ENCODE measurements at places on chromosomes 16 and 17. TPM values are rescaled to one million over a fixed set of nuclear protein-coding genes. Genes with fewer than 3 reads are reported as not detected.

DNA sequence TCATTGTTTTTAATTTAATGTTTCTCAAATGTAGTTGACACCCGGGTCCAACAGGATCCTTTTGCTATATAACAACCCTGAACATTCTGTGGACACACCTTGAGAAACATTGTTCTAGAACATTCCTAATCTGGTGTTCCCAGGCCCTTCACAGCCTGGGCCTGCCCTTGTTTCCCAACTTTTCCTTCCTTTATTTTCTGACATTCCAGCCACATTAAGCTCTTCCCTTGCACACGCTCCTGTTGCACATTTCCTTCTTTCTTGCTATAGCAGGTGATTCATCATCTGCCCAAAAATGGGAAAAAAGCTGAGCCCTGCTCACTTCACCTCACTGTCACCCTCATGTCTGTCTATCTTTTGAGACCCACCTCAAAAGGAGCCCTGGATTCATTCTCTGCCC, 67.9 kb upstream of the MARCHF10 start:
- no peak for DNase-seq

KIF18B gene
- 31.3 TPM for total RNA-seq

GRCh38 chr16:74896389-74897370, 88.2 kb downstream of the WDR59 start:
- DNase-seq = peak; percentile 33

DNA sequence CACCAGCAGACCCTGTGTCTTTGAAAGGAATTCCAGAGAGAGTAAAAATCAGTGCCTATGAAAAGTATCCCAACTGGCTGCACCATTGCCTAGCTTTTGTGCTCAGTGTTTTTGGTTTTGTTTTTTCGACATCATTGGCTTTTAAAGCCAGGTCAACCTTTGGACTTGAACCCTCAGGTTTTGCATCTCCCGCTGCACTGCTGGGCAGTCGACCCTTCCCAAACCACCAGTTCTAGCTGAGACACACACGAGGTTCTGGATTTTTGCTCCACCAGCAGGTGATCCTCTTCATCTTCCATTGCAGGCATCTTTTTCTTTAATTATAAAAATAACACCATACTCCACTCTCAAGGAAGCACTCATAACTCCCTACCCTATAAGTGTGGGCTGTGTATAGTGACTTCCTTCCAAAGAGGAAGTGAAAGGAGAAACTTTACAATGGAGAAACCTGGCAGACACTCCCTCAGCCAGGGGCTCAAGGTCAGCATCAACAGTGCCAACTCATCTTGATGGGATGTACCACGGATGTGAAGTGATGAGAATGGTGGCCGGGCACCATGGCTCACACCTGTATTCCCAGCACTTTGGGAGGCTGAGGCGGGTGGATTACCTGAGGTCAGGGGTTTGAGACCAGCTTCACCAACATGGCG, 57.8 kb downstream of the BMERB1 start:
- DNase-seq = no peak

FASN gene
- 956 TPM for total RNA-seq

GRCh38 chr17:2101448-2102257, 46.8 kb downstream of the HIC1 start:
- no peak for DNase-seq

DNA sequence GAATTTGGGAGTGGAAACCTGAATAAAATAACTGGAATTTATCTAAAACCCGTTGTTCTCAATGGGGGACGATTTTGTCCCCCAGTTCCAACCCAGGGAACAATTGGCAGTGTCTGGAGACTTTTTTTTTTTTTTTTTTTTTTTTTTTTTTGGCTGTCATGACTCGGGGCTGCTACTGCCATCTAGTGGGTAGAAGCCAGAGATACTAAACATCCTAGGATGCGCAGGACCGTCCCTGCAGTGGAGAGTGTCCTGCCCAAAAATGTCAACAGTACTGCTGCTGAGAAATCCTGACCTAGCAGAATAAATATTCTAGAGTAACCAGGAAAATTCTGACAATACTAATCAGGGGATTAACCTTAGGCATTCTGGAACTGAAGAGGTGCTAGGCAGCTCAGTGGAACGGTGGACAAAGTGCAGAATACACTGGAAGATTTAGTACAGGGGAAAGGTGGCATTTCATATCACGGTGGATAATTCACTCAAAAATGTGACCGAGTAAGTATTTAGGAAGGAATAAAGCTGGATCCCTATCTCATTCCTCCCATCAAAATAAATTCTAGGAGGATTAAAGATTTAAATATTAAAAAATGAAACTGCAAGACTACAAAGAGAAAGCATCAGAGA, 107.6 kb downstream of the SPECC1 start:
- no peak for DNase-seq

GRCh38 chr17:28572259-28573039, 1.1 kb upstream of the PIGS start:
- DNase-seq = no peak

- DNase-seq = no peak
Measured at GRCh38 chr16:62240722-62241121, 204.5 kb upstream of the CDH8 start.

- no peak for DNase-seq
Measured at GRCh38 chr17:76410328-76410965, 26.0 kb downstream of the SPHK1 start.

SPHK1 gene
- 18.2 TPM for total RNA-seq

DNA sequence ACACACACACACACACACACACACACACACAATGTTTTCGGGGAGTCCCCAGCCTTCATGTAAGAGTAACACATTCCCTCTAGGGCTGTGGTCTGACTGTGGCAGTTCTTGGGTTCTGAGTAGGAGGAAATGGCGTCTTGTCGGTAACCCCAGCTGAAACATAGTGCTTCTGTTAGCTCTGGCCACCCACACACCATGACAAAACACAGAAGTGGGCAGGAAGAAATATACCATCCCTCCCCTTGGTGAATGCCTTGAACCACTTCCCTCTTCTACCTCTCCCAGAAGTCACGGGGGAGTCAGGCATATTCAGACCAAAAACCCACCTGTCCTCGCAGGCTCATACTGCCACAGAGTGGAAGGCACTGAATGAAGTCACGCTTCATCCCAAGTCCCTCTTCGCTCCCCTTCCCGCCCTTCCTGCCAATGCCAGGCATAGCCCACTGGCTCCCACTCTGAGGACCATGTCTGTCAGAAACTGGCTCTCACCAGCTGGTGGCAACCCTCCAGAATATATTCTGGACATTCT, 11.5 kb downstream of the SLC35B1 start:
- no peak for DNase-seq

- no peak for DNase-seq
Measured at GRCh38 chr16:11251525-11252481, 4.2 kb downstream of the SOCS1 start.

ERN2 gene
- not detected for total RNA-seq

DNA sequence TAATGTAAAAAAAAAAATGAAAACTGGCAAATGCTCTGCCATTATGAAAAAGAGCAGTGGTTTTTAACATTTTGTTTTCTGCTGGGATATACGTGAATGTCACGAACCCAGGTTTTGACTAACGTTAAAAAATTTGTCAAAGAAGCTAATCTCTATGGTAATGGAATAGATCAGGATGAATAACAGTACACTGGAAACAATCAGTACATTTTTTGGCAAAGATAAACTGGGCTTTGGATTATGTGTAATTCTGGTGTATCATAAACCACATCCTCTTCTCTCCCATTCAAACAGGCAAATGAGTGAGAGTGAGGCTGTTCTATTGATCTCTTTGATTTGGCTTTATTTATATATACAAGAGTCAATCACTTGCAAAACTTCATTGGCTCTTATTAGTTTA, 207.0 kb upstream of the IRX3 start:
- DNase-seq = no peak

TBC1D3H gene
- not detected for total RNA-seq

DNA sequence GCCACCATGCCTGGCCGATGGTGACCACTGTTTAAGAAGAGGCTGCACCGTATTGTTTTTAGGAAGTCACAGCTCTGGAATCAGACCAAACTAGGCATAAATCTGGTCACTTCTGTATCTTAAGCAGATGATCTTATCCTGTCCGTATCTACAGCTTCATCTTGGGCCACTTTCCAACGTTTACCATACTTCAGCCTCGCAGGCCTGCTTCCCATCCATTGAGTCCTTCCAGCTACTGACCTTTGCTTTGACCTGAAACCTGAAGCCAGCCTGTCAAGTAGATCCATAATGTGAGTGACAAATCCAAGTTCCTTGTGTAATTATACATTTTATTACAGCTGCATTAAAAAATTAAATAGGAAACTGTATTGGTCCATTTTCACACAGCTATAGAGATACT, 1033.0 kb downstream of the CDH11 start:
- no peak for DNase-seq

GRCh38 chr17:6831661-6832263, at the start of gene TEKT1:
Gene TEKT1, minus strand, starts transcription at chr17:6831729. Its CDS starts 1,353 bp downstream, at chr17:6830376.
- DNase-seq = no peak

DNA sequence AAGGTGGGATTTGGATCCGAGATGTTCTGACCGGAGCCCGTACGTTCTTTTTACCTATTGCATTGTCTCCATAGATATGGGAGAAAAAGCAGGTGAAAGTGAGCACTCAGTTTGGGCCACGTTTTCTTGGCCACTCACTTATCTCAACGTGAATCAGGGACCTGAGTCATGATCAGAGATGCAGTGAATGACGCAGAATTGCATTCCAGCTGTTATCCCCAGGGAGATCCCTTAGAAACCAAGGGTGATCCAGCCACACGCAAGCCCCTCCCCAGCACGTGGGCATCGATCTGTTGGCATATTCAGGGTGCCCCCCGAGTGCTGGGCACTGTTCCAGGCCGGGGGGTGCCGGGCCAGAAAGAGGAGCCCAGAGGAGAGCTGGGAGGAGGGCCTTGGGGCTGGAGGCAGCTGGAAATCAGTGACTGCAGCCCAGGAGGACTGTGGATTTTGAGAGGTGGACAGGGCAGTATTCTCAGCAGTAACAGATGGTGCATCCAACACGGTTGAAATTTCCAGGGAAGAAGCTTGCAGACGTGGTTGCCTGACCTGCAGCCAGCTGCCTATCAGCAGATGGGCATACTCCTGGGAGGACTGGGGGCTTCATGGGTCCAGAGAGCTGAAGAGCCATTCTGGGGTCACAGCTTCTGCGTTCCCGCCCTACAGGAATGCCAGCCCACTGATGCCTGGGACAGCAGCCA, 87.2 kb upstream of the CACNG5 start:
- no peak for DNase-seq

All from Panc1 (cell line).